ENCODE measurements at places on chromosomes 12 and 14.

DNA sequence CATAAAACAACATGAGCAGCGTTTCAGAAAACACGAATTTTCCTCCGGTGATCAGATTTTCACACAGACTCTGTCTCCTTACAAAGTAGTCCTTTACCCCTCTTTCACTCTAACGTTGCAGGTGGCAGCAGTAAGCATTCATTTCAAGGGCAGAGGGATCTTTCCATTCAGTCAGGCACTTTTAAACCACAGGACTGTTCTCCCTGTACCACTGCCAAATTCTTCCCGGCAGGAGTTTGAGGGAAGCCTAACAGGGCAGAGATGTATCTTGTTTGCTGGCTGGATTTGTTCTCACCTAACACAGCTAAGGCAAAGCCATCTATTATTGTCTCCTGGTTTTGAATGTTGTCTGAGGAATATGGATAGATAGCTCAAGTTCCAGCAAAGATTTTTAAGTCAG is 1187.3 kb upstream of the SEL1L start:
- no peak for DNase-seq

DNA sequence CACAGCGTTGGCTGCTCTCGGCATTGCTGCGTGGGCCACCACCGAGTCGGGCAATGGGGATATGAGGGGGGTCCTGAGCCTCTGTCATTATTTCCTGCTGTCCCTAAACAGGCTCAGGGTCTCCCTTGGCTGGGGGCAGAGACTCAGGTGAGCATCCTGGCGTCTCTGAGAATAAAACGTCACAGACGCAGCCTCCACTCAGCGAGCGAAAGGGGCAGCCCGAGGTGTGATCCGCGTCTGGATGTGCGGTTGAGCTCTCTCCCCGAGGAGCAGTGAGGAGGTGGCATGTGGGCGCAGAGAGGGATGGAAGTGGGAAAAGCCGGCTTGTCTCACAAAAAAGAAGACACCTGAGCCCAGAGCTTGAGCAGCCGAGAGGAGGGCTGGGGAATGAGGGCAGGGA is 62.6 kb downstream of the GALNT9 start:
- DNase-seq = no peak

GRCh38 chr14:68942296-68943035 is 36.6 kb downstream of the ACTN1 start:
- no peak for DNase-seq

DNA sequence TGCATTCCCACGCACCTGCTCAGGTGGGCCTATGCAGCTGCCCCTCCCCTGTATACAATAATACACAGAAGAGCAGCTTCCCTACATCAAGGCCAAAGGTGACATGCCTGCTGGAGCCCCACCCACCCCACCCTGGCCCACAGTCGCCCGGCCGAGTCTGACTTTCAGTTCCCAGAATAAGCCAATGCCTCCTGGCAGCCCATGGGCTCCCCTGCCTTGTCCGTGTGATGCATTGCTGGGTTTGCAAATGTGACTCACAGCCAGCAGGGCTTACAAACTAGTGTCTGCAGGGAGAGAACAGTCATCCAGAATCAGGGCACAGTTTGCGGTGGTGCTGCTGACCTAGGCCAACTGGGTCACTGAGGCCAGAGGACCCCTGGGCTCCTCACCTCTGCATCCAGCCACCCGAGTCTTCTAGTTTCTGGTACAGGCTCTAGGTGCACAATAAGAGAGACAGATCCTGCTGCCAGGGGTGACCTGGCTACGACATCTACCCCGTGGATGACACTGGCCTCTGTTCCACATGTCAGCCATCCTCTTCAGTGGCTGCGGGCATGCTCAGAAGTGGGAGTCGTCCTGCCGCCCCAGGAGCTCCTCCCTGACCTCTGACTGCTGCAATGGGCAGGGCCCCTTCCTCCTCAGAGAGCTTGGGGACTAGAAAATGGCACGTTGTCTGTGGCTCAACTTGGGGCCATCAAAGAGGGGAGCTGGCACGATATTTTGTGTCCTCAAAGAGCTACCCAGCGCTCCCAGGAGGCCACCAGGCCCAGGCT is 84.5 kb downstream of the CHGA start:
- peak; percentile 22 for DNase-seq

- no peak for DNase-seq
These were observed 20.7 kb downstream of the SLC7A8 start for GRCh38 chr14:23162800-23163199.

- DNase-seq = no peak
These were observed 34.7 kb downstream of the CCDC92 start for GRCh38 chr12:123937707-123938591.

DNA sequence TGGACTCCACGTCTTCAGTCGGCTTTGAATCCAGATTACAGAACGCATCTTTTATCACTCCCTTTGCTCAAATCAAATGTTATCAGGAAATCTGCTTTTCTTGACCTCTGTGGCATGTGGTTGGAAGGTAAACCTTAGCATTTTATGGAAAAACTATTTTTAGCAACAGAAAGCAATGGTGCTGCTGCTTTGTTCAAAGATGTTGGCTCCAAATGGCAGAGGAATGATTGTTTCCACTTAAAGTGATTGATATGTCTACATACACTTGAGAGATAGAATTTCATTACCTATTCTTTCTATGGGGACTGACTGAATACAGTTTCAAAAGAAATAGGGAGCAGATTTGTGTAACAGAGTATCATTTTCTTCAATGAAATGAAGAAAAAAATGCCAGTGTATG is 761.2 kb downstream of the NOVA1 start:
- DNase-seq = no peak

- DNase-seq = no peak
These were observed 107.3 kb downstream of the FOXN3 start for GRCh38 chr14:89309670-89310177.

- no peak for DNase-seq
These were observed 59.6 kb downstream of the PPFIA2 start for GRCh38 chr12:81699551-81699950.
